Adrenal gland (tissue), 19 donors: ENCODE measurements at places on chromosomes 11 and 22.

DNA sequence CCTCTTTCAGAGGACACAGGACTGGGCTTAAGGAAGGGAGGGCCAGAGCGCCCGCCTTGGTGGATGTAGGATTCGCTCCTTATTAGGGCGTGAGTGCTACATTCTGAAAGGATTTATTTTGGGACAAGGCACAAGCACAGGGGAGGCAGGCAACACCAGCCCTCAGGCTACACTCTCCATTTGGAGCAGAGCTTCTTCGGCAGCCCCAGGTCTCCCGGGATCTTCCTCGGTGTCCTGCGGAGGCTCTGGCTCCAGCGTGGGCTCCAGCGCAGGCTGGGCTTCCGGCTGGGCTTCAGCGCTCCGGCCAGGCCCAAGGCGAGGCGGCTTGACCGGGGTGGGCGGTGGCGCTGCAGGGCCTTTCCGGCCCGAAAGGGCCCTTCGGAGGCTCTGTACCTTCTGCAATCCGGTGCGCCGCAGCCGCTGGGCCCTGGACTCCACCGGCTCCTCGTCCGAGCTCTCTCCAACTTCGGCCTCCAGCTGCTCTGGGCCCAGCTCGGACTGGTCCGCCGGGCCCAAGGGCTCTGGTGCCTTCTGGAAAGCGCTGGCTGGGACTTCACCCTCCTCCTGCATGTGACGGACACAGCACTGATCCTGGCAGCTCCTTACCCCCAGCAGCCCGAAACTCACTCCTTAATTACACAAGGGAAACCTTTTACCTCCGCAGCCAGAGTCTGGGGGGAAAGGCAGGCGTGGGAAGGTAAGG lies 1.1 kb downstream of the CAVIN3 start:
- DNase-seq, result peak; percentile 14

- DNase-seq, result peak; percentile 94
Measured at GRCh38 chr11:118921121-118921928, 4.4 kb downstream of the BCL9L start.

DNA sequence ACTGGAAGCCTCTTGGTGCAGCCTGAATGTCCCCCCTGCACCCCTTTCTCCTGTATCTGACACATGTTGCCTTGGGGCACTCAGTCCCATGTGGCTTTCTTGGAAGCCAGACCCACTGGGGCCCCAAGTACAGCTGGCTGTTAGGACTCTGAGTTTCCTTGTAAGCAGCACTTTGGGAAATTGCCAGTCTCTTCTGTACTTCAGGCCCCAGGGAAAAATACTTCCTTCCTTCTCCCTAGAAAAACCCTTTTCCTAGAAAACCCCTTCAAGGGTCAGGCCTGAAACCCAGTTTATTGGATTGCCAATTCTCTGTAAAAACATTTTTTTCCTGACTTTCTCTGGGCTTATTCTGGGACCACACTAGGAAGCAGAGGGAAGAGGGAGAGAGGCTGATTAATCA lies 360.3 kb downstream of the TENM4 start:
- DNase-seq, result no peak

- peak; percentile 75 for DNase-seq
Measured at GRCh38 chr11:1222491-1223345, at the start of gene MUC5B. MUC5B (plus strand) TSS chr11:1223066; CDS start chr11:1223124, 58 bp downstream.

DNA sequence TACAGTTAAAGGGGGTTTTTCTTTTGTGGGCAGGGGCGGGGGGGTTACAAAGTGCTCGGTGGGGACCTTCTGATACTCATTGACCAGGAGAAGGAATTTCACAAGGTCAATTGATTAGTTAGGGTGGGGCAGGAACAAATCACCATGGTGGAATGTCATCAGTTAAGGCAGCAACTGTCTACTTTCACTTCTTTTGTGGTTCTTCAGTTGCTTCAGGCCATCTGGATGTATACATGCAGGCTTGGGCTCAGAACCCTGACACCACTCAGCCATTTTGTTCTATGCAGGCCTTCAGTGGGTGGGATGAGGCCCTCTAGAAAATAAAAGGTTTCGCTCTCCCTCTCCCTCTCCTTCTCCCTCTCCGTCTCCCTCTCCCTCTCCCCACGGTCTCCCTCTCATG lies 29.6 kb downstream of the TSPAN32 start:
- DNase-seq, result no peak

GRCh38 chr11:59000003-59000402 lies 60.7 kb downstream of the GLYATL1 start:
- DNase-seq, result no peak

DNA sequence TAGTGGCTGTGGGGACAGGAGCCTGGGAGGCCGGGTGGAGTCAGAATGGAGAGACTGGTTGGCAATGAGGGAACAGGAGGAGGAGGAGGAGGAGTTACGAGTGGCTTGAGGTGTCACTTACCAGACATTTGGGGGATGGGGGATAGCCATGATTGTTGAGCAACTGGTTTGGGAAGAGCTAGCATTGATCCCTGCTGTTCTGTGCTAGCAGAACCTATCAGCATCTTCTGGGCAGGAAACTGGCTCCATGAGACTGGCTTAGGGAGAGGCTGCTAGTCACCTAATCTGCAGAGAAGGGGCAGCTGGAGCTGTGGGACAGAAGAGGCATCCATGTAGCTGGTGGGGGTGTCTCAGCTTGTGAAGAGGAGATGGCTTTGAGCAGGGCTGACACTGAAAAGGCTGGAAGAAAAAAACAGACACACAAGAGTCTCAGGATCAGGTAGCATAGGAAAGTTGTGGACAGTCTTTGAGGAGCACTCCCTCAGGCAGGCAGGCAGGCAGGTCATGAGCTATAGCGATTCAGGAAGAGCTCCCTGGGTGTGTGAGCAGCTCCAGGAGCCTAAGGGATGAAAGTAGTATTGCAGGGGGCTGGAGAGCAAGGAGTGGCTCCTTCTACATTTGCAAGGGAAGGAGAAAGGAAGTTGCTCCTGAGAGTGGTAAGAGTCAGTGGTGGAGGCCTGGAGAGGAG lies 22.3 kb downstream of the PIK3IP1 start:
- DNase-seq, result no peak

- no peak for DNase-seq
Measured at GRCh38 chr11:21567645-21568290, 625.1 kb upstream of the ANO5 start.

DNA sequence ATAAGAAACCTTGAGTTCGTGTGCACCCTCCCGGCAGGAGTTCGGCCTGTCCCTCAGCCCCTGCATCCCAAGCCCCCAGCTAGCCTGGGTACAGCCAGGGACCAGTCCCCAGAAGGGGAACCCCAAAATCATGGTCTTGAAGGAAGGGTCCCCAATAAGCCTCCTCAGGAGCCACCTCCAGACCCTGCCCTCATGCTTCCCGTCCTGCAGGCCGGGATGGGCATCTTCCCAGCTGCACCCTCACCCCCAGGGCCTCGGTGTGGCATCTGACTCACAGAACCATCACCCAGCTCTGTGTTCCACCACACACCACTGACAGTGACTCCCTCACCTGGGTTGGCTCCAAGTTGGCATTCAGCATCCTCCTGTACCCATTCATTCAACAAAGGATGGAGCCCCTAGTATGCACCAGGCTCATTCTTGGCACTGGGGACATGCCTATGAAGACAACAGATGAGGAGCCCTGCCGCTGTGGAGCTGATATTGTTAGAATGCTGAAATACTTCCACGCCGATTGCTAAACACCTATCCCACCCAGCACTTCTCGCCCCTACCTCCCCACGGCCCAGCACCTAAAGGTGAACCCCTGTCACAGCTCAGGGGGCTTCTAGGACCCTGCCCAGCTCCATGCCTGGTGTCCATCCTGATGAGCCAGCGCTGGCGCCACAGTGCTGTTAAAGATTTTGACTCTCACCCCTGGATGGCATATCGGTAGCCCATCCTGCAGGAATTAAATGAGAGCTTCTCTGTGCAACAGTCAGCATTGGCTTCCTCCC lies 77.8 kb downstream of the BUD13 start:
- DNase-seq, result no peak

DNA sequence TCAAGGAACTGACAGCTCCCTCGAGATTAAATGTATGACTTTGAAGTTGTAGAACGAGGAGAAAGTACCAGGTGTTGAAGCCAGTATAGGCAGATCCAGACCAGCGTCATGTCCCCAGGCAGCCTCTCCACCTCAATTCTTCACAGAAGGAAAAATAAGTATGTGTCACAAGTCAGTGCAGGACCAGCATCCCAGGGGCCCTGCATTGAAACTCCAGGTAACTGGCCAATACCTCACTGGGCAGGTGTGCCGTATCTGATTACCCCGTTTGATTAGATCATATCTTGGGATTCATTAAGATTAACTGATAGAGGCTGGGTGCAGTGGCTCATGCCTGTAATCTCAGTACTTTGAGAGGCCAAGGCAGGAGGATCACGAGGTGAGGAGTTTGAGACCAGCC lies 466.7 kb upstream of the B3GAT1 start:
- DNase-seq, result no peak

GRCh38 chr22:36419177-36419911 lies 31.6 kb upstream of the MYH9 start:
- DNase-seq, result peak; percentile 64

DNA sequence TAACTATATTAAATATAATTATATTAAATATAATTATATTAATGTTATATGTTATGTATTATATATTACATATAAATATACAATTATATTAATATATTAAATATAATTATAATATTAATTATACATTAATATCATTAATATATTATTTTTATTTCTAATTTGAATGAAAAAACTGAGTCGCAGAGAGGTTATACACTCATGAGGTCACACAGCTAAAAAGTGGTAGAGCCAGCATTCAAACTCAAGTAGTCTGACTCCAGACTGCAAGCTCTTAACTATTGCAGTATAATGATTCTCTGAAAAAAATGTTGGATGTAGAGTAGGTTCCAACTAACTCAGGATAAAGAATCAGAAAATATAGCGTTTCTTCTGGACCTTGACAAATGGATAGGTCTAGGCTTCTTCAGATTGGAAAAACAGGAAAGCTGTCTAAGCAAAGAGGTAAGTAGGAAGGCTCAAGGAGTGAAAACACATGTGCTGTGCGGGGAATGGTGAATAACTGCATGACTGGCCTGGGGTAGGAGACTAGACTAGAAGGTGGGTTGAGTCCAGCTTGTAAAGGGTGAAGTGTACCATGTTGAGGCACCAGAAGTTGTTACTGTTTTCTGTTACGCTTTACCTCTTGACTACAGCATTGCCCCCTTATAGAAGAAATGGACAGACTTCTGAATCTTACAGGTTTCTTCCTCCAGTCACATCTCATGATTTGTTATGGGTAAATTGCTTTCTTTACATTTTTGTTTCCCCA lies 80.3 kb downstream of the TRIM44 start:
- DNase-seq, result no peak

- no peak for DNase-seq
Measured at GRCh38 chr11:70798296-70798695, 400.0 kb downstream of the CTTN start.

DNA sequence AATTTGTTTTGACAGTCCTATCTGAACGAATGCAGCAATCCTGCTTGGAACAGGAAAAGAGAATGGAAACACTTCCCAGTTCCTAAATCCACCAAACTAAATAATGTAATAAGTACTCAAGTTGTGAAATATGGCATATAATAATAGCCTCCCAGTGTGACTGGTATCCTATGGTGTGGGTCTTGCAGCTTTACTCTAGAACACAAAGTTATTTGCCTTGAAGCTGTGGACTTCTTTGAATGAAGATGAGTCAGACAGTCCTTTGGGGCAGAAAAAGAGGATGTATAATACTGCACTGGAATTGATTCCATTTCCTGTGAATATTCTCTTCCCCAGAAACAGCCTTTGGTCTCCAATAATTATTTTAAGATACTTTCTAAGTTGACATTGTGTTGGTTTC lies 887.0 kb downstream of the KCNA4 start:
- no peak for DNase-seq

- DNase-seq, result no peak
Measured at GRCh38 chr22:31497148-31497938, 1.0 kb downstream of the SFI1 start.

DNA sequence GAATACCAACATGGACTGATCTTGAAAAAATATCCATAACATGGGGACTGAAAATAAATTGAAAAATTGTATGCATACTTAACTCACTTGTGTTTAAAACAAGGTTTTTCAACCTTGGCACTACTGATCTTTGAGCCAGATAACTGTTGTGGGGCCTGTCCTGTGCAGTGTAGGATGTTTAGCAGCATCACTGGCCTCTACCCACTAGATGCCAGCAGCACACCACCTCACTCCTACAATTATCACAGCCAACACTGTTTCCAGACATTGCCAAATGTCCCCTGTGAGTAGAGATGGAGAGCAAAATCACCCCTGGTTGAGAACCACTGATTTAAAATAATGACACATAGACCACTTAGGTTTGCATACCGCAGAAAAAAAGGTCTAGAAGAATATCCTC lies 45.0 kb upstream of the SLC1A2 start:
- no peak for DNase-seq
